ENCODE measurements at places on chromosomes 2 and 18. TPM values are rescaled to one million over a fixed set of nuclear protein-coding genes. Genes with fewer than 3 reads are reported as not detected.

The CLHC1 gene
- 19.7 TPM for total RNA-seq

- DNase-seq = no peak
Observed at GRCh38 chr18:44080054-44080453, 600.6 kb upstream of the SETBP1 start.

- no peak for DNase-seq
Observed at GRCh38 chr18:22155584-22155983, 13.8 kb upstream of the GATA6 start.

- no peak for DNase-seq
Observed at GRCh38 chr2:155525199-155525598, 807.3 kb downstream of the NR4A2 start.

GRCh38 chr2:216775043-216775453 is 79.7 kb upstream of the IGFBP5 start:
- no peak for DNase-seq

DNA sequence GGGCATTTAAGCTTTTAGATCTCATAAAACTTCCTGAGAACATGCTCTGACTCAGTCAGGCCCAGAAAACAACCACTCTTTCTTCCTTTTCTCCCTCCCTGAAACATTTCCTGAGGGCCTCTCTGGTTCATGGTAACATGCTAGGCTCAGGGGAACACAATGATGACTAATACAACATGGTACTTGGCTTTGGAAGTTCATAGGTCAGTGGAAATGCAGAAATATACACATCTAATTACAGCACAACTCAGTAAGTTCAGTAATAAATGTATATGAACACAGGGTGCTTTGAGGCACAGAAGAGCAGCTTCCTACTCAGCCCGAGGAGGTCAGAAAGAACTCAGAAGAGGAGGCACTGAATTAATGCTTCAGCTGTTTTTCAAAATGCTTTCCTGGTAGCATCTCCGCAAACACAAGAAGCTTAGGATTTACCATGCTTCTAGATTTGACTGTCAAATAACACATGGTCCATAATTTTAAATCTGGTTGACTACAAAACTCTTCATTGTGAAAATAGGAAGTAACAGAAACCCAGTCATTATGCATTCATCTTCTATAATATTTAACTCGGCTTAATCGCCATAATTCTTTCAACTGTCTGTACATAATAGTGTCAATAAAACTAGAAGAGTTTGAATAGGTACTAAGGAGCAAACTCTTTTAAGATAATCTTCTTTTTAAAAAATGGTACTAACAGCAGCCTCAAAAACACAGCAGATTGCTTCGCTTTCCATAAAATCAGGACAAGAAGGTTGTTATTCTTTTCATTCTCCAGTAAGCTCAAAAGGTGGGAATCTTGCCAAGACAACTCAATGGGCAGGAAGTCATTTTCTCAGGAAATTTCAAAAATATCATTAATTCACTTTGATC is 251.3 kb downstream of the DLGAP1 start:
- no peak for DNase-seq

GRCh38 chr18:55396979-55397378 is 191.0 kb downstream of the TCF4 start:
- DNase-seq = no peak

DNA sequence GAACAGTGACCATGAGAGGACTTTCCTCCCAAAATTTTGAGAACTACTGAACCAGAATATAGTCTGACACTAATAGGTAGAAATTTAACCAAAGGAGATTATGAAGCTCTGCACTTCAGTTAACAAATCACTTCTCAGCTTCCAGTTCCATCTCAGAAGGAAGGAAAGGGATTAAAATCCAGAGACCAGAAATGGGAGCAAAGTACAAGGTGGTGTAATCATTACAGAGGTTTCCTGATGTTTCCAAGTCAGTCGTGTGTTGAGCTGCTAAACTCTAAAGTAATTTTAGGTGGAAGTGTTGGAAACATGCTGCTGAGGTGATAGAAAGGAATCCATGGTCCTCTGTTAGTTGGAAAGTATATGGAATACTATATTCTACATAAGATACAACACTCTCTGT is 10.8 kb downstream of the TYMS start:
- DNase-seq = no peak

GRCh38 chr2:199405241-199405640 is 52.5 kb downstream of the SATB2 start:
- DNase-seq = no peak

The AKAIN1 gene
- not detected for total RNA-seq

The CEP68 gene
- total RNA-seq = 12.2 TPM

The FAP gene
- total RNA-seq = 171 TPM

The NEU4 gene
- 1.3 TPM for total RNA-seq

GRCh38 chr2:51401546-51401945 is 369.6 kb upstream of the NRXN1 start:
- DNase-seq = no peak

The MBOAT2 gene
- 34.4 TPM for total RNA-seq

The EMILIN2 gene
- 9.3 TPM for total RNA-seq

DNA sequence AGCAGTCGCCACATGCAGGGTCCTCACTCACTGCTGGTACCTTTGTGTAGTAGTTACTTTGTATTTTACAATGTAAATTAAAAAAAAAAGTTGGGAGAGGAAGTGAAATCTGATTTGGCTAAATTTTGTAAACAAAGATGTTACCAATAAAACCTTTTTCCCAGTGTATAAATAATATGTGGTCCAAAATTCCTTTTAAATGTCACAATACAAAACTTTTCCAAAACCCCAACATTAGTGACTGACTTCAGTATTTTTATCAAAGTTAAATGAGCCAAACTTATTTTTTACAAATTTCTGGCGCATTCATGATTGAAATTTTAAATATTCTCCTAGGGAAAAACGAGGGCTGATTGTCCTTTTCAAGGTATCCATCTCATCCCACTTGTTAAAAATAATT is 239.9 kb downstream of the AGAP1 start:
- no peak for DNase-seq

The UGT1A3 gene
- total RNA-seq = not detected

GRCh38 chr18:43192408-43192807 is 76.9 kb upstream of the RIT2 start:
- no peak for DNase-seq

- DNase-seq = no peak
Observed at GRCh38 chr2:73987109-73987947, 2.6 kb downstream of the TET3 start.

DNA sequence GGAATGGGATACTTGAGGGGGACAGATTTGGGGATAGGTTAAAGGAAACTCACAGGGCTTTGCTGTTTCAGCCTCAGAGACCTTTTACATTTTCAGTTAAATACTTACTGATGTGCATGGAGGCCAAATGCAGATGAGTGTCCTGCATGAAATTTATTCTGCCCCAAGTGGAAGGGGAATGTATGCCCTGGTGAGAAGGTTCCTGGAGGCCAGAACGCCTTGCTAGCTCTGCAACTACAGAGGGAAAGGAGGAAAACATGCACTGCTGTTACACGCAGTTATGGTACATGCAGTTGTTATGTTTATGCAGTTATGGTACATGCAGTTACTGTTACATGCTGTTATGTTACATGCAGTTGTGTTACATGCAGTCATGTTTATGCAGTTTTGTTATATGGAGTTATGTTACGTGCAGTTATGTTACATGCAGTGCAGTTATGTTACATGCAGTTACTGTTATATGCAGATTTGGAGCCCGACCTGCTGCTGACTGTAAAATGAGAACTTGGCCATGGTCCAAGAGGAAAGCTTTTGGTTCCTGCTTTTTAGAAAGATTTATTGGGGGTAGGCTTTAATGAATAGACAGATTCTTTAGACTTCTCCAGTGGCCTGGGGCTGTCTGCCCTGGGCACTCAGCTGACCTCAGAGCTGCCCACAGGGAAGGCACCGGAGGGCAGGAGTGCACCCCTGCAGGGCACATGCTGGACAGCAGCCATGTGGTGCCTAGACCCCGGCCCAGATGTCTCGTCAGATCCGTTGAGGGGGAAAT is 84.1 kb downstream of the LDLRAD4 start:
- DNase-seq = no peak

The PLB1 gene
- total RNA-seq = 8.2 TPM

DNA sequence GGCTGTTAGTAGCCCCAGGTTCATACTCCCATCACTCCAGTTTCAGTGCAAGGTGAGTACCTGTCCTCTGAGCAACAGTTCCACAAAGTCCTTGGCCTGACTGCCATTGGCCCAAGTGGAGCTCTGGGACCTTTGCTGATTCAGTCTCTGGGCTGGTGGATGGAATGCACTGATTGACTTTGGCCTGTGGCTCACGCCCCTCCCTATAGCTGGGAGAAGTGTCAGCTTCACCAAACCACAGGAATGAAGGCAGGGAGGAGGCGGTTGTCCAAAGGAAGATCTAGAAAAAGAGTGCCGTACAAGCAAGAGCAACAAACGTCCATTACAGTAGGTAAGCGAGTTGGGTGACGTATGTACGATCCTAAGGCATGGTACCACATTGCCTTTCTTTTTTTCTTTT is 34.0 kb downstream of the QPCT start:
- DNase-seq = no peak

- DNase-seq = no peak
Observed at GRCh38 chr2:177474998-177475397, 82.4 kb downstream of the AGPS start.

DNA sequence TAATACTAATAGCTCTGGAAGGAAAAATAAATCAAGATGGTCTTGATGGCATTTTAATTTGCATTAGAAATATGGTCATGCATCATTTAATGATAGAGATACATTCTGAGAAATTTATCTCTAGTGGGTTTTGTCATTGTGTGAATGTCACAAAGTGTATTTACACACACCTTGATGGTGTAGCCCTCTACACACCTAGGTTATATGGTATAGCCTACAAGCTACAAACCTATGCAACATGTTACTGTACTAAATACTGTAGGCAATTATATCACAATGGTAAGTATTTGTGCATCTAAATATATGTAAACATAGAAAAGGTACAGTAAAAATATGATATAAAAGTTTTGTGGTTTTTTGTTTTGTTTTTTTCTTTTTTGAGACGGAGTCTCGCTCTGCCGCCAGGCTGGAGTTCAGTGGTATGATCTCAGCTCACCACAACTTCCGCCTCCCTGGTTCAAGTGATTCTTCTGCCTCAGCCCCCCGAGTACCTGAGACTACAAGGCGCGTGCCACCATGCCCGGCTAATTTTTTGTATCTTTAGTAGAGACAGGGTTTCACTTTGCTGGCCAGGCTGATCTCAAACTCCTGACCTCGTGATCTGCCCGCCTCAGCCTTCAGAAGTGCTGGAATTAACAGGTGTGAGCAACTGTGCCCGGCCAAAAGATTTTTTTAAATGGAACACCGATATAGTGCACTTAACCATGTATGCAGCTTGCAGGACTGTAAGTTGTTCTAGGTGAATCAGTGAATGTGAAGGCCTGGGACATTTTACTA is 83.7 kb upstream of the UBXN4 start:
- no peak for DNase-seq
